ENCODE measurements at places on chromosomes 2 and 18. TPM values are rescaled to one million over a fixed set of nuclear protein-coding genes. Genes with fewer than 3 reads are reported as not detected.

DNA sequence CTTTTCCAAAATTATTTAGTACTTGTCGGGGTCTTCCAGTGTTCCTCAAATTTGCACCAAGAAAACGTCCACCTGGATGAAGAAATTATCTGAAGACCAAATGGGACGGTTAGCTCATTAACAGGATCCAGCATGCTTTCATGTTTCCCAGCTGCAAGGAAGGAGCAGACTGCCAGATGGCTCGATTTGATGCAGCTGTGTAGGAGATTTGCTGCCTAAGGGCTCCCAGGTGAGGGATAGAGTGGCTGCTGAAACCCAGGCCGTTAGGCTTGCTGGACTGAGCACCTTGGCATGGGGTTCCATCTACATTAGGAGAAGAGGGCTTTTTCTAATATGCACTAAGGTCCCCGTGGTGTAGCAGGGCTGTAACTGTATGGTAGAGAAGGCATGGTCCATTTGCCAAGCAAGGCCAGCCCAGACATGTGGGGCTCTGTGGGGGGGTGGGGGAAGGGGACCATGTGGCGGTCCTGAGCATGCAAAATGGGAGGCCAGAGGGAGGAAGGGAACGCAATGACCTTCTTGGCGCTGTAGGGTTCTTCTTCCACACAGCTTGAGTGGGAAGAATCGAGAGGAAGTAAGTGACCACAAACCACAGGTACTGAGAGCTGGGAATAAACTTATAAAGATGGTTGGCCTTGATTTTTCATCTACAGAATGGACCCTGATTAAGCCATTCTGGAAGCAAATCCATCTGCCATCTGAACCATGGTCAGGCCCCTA, 144.0 kb downstream of the TMEM163 start:
- H3K4me3 ChIP-seq = no peak overlapping the region
- H3K4me1 ChIP-seq = peaks cover 5% of the 10 kb centered on the region
- no peak for DNase-seq

DNA sequence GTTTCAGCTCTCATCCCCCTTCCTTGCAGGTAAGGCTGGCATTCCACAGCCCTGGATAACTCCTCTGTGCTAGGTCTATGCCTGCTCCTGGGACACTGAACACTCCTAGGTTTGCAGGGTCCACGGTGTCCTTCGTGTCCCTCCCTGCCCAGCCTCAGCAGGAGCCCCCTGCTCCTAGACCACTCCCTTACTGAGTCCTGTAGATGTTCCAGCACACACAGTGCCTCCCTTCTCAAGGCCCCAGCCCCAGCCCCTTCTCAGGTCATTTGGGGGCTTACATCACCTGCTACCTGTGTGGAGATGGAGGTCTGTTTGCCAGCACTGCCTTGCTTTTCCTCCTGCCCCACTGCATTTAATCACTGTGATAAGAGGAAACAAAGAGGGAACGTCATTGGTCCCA, 146.4 kb upstream of the TNP1 start:
- DNase-seq = no peak
- no peak overlapping the region for H3K4me3 ChIP-seq
- no peaks in the 10 kb centered on the region for H3K36me3 ChIP-seq

DNA sequence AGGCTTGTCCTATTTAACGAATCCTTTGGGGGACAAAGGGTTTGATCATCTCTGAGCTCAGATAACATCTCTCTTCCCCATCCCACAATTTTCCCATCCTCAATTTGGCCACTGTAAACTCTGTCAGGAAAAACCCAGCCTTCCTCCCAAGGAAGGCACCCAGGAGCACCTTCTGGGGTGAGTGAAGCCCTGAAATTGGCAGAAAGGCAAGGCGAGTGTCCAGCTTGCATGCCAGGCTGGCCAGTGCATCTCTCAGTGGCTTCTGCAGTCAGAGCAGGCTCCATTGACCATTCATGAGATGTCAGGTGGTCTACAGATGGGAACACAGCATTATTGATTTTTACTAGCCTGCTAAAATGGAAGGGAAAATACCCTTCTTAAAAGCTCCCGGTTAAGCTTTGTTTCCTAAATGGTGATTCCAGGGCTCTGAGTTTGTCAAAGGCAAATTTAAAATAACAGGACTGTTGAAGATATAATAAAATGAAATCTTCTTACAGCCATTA, 83.2 kb upstream of the BOD1L2 start:
- H3K36me3 ChIP-seq = no peaks in the 10 kb centered on the region
- no peaks in the 10 kb centered on the region for H3K4me1 ChIP-seq
- H3K27ac ChIP-seq = no peak overlapping the region
- H3K4me3 ChIP-seq = no peak overlapping the region
- no peak for DNase-seq

DNA sequence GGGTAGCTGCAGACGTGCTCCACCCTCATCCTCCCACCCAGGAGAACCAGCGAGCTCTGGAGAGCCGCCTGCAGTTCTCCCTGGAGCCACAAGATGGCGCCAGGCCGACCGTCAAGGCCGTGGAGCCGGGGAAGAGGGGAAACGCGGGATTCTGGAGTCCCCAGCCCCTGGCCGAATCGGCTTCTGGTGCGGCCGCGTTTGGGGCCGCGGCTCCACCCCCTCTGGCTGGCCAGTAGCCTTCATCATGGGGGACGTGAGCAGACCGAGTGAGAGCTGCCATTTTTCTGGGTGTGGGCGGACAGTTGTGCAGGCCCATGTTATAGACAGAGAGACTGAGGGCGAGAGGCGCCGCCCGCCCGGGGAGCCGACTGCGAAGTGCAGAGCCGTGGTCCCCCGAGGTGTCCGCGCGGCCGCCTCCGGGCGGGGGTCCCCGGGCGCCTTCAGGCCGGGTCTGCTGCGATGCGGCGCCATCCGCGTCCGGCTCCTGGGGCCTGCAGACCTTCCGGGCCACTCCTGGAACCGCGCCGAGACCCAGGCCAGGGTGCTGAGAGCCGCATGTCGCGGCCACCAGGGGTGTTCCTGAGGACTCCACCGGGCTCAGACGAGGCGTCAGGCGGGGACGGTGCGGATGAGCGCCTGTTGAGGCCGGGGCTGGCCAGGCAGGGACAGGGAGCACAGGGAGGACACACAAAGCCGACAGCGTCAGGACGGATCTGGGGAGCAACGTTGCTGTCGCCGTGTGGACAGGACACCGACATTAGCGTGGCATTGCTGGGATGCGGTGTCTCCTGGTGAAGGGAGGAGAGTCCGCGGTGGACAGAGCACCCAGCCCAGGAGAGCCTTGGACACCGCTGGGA, 418.2 kb upstream of the HS6ST1 start:
- peaks cover 8% of the 10 kb centered on the region for H3K27me3 ChIP-seq
- H3K4me3 ChIP-seq = peak overlapping the region; percentile 17
- no peak overlapping the region for H3K27ac ChIP-seq

The ALK gene
- total RNA-seq = not detected

The GFPT1 gene
- total RNA-seq = 27.4 TPM

The CAVIN2 gene
- total RNA-seq = not detected

The SATB2 gene
- total RNA-seq = 0.18 TPM

All from activated CD4-positive, alpha-beta memory T cell treated with anti-CD3 and anti-CD28 coated beads, Interleukin-2, amount 10 ng/mL, durations not matched to agents 7 days and 5 days (primary cell).